ENCODE measurements at places on chromosomes 1 and 21.

DNA sequence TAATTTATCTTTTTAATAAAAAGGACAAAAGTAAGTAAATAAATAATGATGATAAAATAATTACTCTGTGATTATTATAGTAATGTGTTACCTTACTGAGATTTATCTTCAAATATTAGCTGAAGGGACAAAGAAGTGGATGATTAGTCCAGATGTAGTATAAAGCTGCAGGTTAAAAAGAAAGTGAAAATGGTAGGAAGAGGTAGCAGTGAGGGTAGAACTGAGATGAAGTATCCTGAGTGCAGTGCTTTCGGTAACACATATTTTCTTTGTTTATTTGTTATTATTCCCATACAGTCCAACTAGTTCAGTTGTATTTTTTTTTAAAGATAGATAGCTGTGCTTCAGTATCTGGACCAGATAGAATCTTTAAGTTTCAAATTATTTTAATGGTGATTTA, 1203.5 kb downstream of the NCAM2 start:
- no peak for DNase-seq

- DNase-seq = no peak
Measured at GRCh38 chr1:221631556-221631955, 110.3 kb downstream of the DUSP10 start.

DNA sequence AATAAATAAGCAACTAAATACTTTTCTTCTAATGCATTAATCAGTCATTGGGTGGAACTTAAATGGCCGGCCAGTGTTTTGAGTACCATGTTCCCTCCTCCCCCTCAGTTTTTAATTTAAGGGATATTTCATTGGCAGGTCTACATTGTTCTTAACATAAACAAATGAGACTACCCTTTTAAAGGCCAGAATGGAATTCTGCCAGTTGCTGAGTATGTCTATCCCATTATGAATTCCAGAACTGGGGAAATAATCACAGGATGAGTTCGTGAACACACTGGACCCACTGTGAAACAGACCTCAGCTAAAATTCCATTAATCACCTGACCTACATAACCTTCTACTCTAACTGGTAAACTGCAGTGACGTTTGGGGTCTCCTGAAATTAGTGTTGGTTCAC, 305.5 kb upstream of the PKN2 start:
- DNase-seq = no peak

DNA sequence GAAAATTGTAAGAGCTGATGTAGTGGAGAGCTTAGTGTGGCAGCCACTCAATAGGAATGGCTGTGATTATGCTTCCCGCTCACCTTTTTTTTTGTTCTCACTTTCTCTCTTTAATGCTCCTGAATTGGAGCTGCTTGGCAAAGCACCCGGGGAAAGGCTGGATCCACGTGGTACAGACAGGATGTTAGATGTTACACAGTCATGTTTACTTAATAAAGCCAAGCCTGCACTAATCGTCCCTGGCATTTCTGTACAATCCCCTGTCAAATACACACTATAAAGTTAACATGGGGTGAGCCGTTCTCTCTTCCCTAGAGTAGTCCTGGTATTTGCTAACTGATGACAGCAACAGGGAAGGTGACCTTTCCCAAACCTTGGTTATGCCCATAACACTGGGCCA, 187.8 kb downstream of the ZSCAN20 start:
- DNase-seq = no peak

DNA sequence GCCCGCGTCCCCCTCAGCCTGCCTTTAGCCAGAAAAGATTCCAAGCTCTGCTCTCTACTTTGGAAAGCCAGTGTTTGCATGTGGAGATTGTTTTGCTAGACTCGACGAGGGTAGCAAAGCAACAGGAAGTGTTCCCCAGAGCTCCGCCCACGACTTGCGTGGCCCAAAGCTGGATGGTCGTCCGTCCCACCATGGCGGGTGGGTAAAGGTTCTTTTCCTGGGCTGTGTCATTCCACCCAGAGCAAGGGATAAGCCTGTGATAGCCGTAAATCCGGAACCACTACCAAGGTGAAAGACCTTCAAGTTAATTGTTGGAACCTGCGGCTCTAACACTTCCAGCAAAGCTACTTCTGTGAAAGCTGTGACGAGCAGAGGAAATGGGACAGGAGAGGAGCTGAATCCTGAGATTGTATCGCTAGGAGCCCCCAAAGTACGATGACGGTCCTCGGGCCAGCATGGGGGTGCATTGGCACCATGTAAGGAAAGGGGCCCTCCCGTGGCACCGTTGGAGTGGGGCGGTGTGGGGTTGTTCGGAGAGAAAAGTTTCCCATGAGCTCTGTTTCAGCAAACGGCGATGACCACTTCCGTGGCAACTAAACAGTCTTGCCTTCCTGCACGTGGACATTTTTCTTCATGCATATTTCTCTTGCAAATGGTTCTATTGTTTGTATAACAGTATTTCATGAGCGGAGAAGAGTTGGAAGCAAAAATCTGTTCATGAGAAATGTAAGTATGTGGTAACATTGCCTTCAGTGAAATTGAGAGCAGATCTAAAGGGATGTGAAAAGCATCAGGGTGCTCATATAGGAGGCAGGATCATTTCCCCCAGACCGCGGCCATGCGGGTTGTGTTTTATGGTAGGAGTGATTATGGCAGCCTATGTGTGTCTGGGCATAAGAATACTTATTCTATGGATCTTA, 8.4 kb downstream of the MX2 start:
- DNase-seq = no peak

DNA sequence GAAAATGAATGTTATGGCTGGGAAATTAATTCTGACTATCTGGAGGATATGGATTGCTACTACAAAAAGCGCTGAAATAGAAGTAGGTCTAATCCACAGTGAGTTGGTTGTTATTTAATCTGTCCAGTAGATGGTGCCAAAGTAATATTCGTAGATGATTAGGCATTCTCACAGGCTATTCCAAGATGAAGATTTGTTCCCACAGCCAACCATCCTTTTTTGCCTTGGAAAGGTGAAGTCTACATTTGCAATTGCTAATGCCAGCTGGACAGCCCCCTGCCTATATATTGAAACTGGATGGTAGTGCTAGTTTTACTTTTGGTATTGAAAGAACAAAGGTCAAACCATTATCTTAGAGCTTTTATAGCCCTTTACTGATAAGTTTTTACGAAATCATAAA, 43.8 kb downstream of the RBM11 start:
- DNase-seq = no peak

- DNase-seq = no peak
Measured at GRCh38 chr1:6123083-6123482, 57.0 kb downstream of the CHD5 start.

- no peak for DNase-seq
Measured at GRCh38 chr1:11701981-11702803, 10.7 kb downstream of the DRAXIN start.

DNA sequence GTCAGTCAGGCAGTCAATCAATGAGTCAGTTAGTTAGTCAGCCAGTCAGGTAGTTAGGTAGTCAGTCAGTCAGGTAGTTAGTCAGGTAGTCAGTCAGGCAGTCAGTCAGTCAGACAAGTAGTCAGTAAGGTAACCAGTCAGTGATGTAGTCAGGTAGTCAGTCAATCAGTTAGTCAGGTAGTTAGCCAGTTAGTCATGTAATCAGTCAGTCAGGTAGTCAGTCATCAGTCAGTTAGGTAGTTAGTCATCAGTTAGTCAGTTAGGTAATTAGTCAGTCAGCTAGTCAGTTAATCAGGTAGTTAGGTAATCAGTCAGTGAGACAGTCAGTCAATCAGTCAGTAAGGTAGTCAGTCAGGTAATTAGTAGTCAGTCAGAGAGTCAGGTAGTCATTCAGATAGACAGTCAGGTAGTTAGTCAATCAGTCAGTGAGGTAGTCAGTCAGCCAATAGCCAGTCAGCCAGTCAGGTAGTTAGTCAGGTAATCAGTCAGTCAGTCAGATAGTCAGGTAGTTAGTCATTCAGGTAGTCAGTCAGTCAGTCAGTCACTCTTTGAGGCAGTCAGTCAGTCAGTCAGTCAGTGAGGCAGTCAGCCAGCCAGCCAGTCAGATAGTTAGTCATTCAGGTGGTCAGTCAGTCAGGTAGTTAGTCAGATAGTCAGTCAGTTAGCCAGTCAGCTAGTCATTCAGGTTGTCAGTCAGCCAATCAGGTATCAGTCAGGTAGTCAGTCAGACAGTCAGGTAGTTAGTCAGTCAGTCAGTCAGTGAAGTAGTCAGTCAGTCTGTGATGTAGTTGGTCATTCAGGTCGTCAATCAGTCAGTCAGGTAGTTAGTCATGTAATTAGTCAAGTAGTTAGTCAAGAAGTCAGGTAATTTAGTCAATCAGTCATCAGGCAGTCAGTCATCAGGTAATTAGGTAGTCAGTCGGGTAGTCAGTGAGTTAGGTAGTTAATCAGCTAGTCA, 15.3 kb downstream of the KRTAP10-1 start:
- no peak for DNase-seq

DNA sequence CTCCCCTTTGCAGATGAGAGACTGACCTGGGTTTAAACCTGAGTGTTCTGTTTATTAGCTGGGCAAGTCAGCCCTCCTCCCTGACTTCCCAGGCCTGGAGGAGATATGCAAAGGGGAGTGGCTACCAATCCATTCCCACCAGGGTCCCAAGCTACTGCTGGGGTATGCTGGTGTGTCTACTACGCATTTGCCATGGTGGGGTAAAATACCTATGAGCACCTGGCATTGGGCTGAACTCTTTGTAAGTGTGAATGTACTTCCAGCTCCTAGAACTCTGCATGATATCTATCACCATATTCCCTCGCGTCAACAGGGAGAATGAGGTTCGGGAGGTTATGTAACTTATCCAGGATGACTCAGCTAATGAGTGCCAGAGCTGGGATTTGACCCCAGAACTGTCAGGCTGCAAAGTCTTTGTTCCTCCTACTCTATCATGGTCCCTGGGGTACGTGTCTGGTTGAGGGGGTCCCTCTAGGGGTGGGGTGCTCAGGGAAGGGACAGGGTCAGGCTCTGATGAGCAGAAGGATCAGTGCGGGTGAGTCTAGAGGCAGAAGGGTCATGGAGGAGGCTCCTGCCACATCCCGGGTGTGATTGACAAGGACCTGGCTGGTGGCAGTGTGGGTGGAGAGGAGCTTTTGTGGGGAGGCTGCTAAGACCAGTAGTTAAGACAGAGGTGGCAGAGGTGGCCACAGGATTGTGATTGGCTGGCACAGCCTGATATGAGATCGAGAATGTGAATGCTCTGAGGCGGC, 16.7 kb downstream of the AMPD2 start:
- DNase-seq = no peak

DNA sequence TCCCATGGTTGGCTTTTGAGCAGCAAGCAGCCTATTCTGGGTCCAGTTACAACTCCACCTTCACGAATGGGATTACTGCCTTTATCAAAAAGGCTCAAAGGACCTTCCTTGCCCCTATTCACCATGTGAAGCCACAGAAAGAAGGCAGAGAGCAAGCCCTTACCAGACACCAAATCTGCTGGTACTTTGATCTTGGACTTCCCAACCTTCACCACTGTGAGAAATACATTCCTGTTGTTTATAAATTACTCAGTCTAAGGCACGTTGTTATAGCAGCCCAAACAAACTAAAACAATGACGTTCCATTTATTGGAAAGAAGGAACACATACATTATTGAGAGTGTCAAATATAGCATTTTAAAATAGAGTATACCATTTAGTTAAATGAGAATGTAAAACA, 1557.9 kb downstream of the PLA2G4A start:
- no peak for DNase-seq

- no peak for DNase-seq
Measured at GRCh38 chr1:111475701-111476100, 1.9 kb downstream of the C1orf162 start.

- DNase-seq = no peak
Measured at GRCh38 chr1:243548516-243548915, 292.7 kb downstream of the SDCCAG8 start.

DNA sequence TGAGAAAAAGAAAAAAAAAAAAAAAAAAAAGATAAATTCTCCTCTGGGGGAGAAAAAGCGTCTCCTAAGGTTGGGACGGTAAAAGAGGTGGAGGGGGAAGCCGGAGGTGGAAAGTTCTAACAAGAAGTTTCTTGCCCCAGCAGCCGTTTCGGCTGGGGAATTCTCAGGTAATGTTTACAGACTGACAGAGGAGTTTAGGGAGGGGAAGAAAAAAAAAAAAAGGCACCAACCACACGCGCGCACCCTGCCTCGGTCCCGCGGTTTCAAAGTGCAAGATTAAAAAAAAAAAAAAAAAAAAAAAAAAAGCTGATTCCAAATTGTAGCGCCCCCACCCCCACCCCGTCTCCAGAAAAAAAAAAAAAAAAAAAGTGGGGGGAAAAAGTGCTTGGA, 504 bp downstream of the DHRS3 start:
- peak; percentile 78 for DNase-seq

DNA sequence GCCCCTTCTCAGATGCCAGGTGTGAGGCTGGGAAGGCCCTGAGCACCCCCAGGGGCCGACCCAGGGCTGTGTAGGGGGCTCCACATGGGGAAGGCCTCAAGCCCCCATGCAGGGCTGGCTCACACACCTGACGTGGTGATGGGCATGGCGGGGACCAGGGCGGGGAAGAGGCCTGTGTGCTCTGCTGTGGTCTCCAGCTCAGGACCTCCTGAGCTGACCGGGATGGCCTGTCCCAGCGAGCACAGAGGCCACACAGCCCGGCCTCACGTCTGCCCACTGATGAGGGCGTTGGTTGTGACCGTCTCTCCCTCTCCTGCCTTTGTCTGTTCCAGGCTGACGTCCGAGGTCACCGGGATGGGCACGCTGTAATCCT, 40.2 kb upstream of the COL6A1 start:
- no peak for DNase-seq

- DNase-seq = peak; percentile 99
Measured at GRCh38 chr1:201597551-201598230, 58.8 kb downstream of the NAV1 start.

All from pancreas (tissue), 10 donors.